ENCODE measurements at places on chromosomes 16 and 17. TPM values are rescaled to one million over a fixed set of nuclear protein-coding genes. Genes with fewer than 3 reads are reported as not detected.
A peak's percentile ranks its signal among the peaks of the same experiment; 100 is the strongest.

Gene PALB2
- polyA plus RNA-seq: 9.7 TPM

Gene NLRC3
- 1.3 TPM for polyA plus RNA-seq

Gene KCNJ18
- polyA plus RNA-seq: not detected

Gene CARD14
- 0.76 TPM for polyA plus RNA-seq

Gene GJD3
- polyA plus RNA-seq: not detected

Gene CYB5B
- 59.6 TPM for polyA plus RNA-seq

Gene TP53TG3B
- polyA plus RNA-seq: not detected

DNA sequence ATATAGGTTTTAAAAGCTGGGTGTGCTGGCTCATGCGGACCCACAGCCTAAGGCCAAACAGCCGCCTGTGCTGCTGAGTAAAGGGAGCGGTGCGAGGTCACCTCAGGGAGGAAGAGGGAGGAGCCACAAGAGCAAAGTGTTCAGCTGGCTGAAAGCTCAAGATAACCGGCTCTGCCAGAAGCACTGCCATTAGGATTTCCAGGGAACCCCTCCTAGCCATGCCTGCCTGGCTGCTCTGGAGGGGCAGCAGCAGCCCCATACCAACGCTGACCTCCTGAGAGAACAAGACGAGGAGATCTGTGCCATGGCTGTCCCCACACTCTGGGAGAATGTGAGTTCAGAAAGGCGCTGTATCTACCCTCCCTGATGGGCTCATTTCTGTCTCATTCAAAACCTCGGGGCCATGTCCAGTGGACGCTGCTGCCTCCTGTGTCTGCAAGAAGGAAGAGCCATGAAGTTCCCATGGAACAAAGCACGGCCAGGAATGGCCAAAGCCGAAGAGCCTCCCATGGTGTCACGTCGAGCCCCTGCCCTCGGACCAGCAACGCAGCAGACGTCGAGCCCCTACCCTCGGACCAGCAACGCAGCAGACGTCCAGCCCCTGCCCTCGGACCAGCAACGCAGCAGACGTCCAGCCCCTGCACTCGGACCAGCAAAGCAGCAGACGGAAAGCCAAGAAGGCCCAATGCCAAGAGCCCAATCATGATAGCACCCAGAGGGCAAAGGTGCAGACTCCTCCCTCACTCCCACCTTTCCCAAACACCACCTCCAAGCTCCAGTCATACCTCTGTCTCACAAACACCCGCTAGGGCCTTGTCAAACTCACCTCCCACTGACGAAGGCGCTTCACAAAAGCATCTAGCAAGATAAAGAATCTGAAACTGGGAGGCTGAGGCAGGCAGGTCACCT, 107.0 kb downstream of the ANKRD11 start:
- no peak for DNase-seq

DNA sequence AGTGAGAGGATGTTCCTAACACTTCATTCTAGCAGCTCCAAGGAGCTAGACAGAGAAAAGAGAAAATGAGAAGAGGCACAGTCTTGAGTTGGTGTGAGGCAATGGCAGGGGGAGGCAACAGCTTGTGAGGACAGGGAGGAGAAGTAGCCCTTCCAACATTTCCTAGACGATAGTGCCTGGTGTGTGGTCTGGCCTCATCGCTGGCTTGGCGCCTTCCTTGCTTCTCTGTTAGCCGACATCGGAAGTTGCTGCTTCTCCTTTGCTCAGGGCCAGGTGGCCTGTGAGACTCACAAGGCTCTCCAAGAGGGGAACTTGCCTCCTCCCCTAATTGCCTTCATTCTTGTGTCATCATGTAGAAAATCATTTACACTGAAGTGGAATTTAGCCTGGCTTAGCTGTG, 208.7 kb downstream of the MAP2K4 start:
- peak; percentile 27 for DNase-seq

DNA sequence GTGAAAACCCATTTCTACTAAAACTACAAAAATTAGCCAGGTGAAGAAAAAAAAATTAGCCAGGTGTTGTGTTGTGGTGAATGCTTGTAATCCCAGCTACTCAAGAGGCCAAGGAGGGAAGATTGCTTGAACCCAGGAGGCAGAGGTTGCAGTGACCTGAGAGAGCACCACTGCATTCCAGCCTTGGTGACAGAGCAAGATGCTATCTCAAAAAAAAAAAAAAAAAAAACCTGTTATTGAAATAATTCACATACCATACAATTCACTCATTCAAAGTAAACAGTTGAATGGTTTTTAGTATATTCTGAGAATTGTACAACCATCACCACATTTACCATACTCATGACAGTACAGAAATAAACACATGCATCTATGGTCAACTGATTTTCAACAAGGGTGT, 31.0 kb downstream of the ZNRF1 start:
- DNase-seq: peak; percentile 51

DNA sequence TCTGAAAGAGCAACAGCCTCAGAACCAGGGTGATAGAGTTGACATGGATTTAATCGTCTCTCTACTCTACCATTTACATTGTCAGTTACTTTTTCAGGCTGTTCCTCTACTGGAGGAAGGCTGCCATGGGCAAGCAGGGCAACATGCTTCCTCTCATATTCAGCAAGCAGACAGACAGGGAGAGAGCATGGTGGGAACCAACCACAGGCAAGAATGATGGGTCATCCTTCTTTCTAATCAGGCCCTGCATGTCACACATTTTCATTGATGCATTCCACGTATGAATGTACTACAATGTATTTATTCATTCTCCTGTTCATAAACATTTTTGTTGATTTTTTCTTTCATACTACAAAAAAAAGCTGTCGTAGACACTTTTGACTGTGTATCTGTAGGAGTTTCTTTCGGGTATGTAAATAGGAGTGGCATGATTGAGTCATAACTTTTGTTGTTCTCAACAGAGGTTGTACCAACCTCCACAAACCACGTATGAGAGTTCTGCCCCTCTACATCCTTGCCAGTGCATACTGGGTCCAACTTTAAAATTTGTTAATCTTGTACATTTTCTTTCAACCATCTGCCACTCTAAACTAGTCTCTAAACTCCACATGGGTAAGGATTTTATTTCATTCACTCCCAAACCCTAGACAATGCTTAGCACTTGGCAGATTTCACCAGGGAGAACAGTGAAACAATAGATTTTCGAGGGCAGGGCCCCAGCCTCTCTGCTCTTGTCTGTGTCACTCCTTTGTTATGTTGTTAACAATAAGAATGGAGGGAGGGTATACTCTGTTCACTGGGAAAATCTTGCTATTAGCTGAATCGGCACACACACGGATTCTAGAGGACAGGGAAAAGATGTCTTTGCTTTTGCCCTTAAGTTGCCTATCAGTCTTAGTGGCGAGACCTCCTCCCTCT, 58.7 kb downstream of the CMC2 start:
- no peak for DNase-seq

DNA sequence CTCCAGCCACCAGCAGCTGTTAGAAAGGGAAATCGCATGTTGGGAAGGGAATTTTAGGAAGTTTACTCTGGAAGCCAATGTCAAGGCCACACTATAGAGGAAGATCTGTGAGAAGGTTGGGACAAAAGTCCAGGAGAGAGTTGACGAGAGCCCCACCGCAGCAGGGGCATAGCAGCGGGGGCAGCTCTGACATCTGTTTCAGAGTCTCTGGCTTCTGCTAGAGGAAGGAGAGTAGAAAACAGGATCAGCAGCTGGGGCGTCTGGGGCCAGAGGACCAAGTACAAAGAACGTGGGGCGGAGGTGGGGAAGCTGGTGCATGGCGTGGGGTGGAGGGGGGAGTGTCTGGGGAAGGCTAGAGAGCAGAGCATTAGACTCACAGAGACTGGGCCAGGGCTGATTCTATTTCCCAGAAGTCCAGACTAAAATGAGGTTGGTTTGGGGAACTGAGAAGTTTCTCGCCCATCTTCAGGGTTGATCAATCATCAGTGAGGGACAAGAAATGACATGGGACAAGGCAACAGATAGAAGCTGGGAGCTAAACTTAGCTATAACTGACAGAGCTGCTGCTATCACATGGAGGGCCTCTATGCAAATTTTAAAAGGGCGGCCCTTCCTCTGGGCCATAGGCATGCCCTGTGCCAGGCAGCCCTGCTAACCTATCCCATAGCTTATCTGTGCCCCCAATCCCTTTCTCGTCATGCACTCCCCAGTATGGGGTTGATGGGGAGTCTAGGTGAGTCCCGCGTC, 1.2 kb downstream of the RABEP2 start:
- DNase-seq: no peak

- DNase-seq: no peak
These were observed 80.2 kb upstream of the GNAO1 start for GRCh38 chr16:56111100-56111499.

- no peak for DNase-seq
These were observed 101.2 kb downstream of the WWOX start for GRCh38 chr16:78200623-78201096.

DNA sequence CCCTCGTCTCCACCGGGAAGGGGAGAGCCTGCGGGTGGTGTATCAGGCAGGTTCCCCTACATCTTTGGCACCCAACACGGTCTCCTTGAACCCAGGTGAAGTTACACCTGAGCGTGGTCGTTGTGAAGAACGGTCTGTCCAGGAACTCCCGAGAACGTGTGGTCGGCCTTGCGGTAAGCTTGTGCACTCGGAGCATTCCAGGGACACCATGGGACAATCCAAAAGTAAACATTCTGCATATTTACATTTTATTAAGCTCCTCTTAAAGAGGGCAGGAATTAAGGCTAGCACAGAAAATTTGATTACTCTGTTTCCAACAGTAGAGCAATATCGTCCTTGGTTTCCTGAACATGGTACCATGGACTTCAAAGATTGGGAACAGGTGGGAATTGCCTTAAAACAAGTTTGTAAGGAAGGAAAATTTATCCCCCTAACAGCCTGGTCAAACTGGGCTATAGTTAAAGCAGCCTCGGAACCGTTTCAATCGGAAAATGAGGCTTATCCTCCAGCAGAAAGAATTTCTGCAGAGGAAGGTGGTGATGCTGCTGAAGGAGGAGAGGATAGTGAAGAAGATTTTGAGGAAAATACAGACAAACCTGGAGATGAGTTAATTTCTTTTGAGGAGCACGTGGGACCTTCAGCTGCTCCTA, 18.2 kb downstream of the ALOX15B start:
- DNase-seq: no peak

- no peak for DNase-seq
These were observed 16.0 kb downstream of the SMIM36 start for GRCh38 chr17:55495239-55495638.

- no peak for DNase-seq
These were observed 72.2 kb downstream of the CLEC16A start for GRCh38 chr16:11016524-11016988.

GRCh38 chr17:40457964-40458791, 14.9 kb downstream of the IGFBP4 start:
- no peak for DNase-seq

GRCh38 chr17:17971431-17972125, 622 bp downstream of the TOM1L2 start:
- peak; percentile 44 for DNase-seq

DNA sequence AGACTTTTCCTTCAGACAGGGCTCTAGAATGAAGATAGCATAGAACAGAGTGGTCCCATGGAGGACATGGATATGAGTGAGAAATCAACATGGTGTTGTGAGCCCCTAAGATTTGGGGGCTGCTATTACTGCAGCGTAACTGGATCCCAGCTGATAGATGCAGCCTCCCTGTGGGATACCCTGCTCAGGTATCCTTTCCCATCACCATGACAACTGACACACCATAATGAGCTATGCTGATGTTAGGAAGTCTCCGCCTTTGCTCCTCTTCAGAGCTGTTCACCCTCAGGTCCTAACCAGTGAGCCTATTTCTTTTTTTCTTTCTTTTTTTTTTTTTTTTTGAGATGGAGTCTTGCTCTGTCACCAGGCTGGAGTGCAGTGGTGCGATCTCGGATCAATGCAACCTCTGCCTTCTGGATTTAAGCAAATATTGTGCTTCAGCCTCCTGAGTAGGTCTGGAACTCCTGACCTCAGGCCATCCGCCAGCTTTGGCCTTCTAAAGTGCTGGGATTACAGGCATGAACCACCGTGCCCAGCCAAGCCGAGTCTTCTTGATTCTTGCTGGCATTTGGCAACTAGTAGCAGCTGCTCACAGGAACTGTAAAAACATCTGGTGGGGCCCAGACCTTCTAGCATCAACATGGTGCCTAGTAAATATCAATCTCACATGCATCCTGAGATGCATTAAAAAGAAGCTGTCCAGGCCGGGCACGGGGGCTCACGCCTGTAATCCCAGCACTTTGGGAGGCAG, 17.1 kb downstream of the STX4 start:
- no peak for DNase-seq

GRCh38 chr16:69935740-69936139, 15.4 kb upstream of the CLEC18A start:
- no peak for DNase-seq

GRCh38 chr17:2158396-2158780, 103.5 kb downstream of the HIC1 start:
- no peak for DNase-seq

DNA sequence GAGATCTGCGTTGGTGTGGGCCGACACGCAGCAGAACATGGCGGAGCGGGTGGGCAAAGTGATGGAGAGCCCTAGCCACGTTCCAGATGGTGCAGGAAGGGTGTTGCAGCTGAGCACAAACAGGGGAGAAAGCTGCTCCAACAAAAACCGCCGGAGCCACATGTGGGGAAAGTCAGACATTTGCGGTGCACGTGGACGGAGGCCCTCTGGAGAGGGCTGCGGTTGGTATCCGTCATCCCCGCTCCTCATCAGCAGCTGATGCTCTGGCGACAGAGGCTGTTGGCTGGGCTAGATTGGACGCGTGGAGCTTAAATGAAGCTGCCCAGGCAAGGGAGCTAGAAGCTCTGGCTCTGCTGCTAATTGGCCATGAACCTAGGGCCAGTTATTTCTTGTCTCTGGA, 43.5 kb upstream of the ADCY9 start:
- DNase-seq: no peak

DNA sequence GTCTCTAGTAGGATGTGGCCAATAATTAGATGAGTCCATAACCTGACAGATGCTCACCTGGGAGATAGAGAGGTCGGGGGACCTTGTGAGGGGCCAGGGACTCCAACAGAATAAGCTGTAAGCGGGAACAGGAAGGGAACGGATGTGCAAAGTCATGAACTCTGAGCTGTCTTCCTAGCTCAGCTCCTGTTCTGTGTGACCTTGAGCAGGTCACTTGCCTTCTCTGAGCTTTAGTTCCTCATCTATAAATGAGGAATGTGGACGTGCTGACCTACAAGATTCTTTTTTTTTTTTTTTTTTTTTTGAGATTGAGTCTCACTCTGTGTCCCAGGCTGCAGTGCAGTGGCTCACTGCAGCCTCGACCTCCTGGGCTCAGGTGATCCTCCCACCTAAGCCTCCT, 58.9 kb downstream of the AKAP1 start:
- DNase-seq: no peak
